Right ventricle myocardium inferior (tissue), 1 donor: ENCODE measurements at places on chromosomes 1 and 21.

DNA sequence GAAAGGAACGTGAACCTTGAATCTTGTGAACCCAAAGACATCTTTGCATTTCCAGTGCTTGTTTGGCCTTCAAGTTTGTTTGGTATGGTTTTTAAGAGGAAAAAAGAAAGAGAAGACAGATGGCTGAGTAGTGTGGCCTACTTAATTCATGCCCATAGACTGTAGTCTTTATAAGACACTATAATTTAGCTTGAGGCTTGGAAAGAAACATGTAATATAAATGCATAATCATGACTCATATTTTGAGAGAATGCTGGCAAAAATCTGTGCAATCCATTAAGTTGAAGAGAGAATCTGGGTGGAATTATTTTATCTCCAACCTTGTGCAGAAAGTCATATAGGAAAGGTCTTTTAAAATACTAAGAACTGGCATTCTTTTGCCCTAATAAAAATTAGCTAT is 179.3 kb downstream of the SIPA1L2 start:
- no peak for DNase-seq

DNA sequence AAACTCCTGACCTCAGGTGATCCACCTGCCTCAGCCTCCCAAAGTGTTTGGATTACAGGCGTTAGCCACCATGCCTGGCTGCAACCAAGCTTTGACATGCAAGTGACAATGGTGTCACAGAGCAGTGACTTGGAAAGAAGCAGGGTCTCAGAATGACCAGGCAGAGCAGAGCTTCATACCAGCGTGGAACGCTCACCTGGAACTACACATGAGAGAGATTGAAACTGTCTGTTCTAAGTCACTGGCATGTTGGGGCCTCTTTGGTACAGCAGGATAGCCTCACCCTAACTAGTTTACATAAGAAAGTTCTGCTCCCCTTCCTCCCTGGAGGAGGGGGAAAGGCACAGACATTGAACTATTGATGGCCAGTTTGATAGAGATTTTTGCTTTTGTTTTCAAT is 47.5 kb upstream of the ITPKB start:
- DNase-seq = no peak

DNA sequence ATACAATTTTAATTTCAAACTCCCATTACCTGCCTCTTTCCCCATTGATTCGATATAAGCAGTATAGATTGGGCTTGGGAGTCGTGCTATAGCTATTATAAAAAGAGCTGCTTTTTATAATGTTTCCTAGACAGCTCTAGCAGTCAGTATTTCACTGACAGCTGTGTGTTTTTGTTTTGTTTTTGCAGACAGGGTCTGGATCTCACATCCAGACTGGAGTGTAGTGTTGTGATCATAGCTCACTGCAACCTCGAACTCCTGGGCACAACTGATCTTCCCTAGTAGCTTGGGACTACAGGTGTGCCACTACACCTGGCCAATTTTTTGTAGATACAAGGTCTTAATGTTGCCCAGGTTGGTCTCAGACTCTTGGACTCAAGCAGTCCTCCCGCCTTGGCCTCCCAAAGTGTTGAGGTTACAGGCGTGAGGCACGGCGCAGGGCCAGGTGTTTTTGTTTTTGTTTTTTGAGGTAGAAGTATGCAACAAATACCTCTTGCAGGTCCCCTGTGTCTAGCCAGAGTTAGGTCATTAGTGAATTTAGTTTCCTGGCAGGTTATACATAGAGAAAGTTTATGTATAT is 1.7 kb downstream of the NASP start:
- DNase-seq = no peak

DNA sequence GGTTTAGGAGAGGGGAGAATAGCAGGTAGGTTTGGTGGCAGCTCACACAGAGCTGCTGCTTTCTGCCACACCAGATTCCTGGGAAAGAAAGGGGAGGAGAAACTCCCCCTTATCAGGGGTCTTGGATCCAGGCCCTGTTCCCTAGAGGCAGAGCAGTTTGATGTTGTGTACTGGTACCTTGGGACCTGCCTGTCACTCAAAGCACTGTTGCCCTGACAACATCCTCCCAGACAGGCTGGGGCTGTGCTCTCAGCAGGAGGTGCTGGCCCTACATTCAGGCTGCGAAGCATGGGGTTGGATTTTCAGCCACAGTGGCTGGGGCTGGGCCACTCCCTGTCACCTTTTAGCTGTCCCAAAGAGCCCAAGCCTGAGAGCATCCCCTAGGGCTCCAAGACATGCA is 188.0 kb downstream of the GRIK3 start:
- no peak for DNase-seq

GRCh38 chr1:18681423-18681835 is 50.8 kb downstream of the PAX7 start:
- no peak for DNase-seq

GRCh38 chr1:151720974-151721787 is at the start of gene RIIAD1:
TSS of gene RIIAD1 (plus strand) at chr1:151721522. CDS start at chr1:151721537, 15 bp downstream.
- DNase-seq = no peak

- DNase-seq = no peak
These were observed 4.9 kb downstream of the TPM3 start for GRCh38 chr1:154186852-154187501.

GRCh38 chr21:42041711-42042110 is 29.4 kb upstream of the UMODL1 start:
- no peak for DNase-seq

GRCh38 chr21:46429754-46430681 is 28.7 kb upstream of the DIP2A start:
- DNase-seq = peak; percentile 40

- DNase-seq = peak; percentile 93
These were observed at the start of gene VASH2 for GRCh38 chr1:212950243-212951125. TSS of gene VASH2 (plus strand) at chr1:212950541. CDS start at chr1:212951543, 1,002 bp downstream.

DNA sequence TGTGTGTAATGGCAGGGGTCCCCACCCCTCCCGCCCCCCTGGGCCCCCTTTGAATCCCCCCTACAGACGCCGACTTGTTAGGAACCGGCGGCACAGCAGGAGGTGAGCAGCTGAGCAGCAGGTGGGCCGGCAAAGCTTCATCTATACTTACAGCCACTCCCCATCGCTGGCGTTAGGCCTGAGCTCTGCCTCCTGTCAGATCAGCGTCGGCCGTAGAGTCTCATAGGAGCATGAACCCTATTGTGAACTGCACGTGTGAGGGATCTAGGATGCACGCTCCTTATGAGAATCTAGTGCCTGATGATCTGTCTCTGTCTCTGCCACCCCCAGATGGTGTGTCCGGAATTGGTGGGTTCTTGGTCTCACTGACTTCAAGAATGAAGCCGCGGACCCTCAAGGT is 14.9 kb upstream of the VPS26C start:
- DNase-seq = no peak

- DNase-seq = no peak
These were observed 417.3 kb downstream of the USH2A start for GRCh38 chr1:216005916-216006315.

- no peak for DNase-seq
These were observed 1203.9 kb downstream of the AMY1C start for GRCh38 chr1:104953555-104953954.

GRCh38 chr1:41418857-41419583 is 57.8 kb downstream of the FOXO6 start:
- peak; percentile 87 for DNase-seq

DNA sequence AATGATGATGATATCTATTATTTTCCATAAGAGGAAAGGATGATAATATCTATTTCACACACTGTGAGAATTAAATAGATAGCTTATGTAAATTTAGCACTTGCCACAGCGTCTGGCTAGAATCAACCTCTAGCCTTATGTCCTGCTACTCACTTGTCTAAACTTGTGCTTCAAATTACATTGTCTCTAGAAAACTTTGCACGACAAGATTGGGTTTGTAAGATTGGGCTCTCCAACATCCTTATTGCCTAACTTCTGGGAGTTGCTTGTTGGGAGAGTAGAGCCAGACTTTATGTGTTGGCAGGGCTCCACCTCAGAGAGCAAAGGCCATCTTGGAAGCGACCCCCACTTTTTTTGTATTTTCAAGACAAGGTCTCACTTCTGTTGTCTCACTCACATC is 50.0 kb upstream of the POGK start:
- DNase-seq = no peak

DNA sequence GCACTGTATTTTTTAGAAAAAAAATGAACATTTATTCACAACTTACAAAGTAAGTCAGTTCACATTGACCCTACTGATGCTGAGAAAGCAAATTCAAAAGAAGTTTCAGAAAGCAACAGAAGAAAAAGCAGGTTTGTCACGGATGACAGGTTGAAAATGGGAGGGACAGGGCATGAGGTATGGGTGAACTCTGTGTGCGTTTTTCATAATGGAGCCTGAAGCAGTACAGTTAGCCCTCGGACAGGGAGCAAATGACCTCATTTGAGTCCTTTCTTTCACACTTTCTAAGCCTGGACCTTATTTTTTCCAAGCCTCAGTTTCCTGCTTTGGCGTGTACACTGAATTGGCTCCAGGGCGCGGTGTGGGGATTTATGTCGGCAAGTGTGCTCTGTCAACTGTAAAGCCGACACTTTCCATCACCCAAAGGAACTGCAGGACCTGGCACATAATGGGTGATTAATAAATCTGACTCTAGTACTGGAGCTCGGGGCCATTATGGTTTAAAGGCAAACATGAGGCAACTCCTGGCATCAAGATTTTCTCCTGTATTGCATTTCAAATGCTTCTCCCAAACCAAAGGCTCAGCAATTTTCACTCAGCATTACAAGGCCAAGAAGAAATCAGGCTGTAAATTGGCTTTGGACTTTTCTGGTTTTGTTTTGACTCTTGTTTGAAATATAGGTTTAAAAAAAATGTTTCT is 345.5 kb upstream of the DUSP10 start:
- no peak for DNase-seq

- no peak for DNase-seq
These were observed 422 bp upstream of the RLF start for GRCh38 chr1:40160806-40161124.

DNA sequence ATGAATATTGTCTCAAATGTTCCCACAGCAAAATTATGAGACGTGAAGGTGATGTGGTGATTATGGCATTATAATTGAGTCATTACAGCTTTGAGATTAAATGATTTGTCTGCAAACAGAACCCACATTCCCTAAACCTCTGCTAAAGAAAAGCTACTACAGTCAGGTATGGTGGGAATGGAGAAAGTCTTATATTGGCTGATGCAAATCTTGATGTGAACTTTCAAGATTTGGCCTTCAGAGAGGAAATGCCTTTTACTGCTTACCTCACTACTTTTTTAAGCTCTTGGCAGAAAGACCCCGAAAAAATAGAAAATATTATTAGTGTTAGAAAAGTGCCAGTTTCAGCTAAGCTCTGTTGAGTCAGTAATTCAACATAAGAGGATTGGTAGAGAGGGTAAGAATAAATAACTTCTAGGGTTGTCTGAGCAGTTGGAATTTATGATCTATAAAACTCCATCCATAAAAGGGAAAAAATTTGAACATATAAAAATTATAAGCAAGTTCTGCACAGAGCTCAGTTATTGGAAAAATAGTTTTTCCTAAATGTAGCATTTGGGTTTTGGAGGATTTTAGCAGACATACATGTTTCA is 47.8 kb upstream of the RGS5 start:
- no peak for DNase-seq

DNA sequence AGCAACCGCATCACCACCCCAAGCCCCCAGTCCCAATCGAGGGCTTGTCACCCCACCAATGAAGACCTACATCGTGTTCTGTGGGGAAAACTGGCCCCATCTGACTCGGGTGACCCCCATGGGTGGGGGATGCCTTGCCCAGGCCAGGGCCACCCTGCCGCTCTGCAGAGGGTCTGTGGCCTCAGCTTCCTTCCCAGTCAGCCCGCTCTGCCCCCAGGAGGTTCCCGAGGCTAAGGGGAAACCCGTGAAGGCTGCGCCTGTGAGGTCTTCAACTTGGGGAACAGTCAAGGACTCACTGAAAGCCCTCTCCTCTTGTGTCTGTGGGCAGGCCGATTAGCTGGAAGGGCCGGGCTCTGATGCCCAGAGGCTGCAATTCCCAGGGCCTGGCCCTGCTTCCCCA is 2.0 kb downstream of the SRARP start:
- no peak for DNase-seq

DNA sequence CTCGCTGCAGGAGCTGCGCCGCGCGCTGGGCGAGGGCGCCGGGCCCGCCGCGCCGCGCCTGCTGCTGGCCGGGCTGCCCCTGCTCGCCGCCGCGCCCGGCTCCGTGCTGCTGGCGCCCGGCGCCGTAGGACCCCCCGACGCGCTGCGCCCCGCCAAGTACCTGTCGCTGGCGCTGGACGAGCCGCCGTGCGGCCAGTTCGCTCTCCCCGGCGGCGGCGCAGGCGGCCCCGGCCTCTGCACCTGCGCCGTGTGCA is 730 bp downstream of the OLIG1 start:
- no peak for DNase-seq

- DNase-seq = no peak
These were observed 510.8 kb upstream of the B3GALT2 start for GRCh38 chr1:193697115-193697762.

DNA sequence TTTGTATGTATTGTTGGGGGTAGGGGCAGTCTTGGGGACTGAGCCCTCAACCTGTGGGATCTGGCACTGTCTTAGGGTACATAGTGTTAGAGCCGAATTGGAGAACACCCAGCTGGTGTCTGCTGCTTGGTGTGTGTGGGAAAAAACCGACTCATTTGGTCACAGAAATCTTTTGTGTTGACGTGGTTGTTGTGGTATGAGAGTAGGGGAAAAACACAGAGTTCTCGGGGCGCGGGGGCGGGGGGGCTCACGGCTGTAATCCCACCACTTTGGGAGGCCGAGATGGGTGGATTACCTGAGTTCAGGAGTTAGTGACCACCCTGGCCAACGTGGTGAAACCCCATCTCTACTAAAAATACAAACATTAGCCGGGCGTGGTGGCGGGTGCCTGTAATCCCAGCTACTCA is 15.3 kb upstream of the SRSF10 start:
- DNase-seq = no peak
